ENCODE measurements at places on chromosomes 7 and 10. TPM values are rescaled to one million over a fixed set of nuclear protein-coding genes. Genes with fewer than 3 reads are reported as not detected.

DNA sequence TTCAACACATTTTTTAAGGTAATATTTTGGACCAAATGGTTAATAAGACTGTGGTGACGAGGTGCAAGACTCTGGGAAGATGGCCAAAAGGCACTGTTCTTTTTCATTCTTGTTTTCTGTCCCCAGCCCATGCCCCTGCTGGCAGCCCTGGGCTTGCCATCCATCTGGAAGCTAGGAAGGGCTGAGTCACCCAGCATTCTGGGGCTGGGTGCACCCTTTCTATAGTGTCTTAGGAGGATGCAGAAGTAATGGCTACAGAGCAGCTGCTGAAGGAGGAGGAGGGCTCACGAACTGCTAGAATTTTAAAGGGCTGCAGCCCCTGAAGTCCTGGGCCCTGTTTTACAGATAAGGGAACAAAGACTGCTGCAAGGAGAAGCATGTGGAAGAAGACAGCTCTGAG, 42.8 kb upstream of the ZNF32 start:
- DNase-seq: peak; percentile 35

DNA sequence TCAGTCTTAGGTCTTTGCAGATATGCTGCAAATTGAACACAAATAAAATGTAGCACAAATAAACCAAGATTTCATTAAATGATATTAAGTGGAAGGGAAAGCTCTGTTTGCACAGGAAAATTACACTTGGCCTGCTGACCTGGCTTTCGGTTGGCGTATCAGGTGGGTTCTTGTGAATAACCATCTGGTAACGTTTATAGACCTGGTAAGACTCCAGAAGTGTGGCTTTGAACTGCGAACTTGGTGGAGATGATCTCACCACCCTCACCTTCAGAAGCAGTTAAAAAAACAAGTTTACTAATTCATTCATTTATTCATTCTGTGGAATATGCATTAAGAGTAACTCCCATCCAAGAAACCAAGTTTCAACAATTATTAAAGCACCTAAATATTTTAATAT, 28.1 kb downstream of the ATE1 start:
- no peak for DNase-seq

The PITX3 gene
- not detected for total RNA-seq

- DNase-seq: no peak
Measured at GRCh38 chr7:10579561-10579960, 394.1 kb upstream of the PHF14 start.

- peak; percentile 7 for DNase-seq
Measured at GRCh38 chr7:151699147-151699927, 177.6 kb downstream of the PRKAG2 start.
